HT1080 (cell line): ENCODE measurements at places on chromosomes 5 and 9. TPM values are rescaled to one million over a fixed set of nuclear protein-coding genes. Genes with fewer than 3 reads are reported as not detected.

DNA sequence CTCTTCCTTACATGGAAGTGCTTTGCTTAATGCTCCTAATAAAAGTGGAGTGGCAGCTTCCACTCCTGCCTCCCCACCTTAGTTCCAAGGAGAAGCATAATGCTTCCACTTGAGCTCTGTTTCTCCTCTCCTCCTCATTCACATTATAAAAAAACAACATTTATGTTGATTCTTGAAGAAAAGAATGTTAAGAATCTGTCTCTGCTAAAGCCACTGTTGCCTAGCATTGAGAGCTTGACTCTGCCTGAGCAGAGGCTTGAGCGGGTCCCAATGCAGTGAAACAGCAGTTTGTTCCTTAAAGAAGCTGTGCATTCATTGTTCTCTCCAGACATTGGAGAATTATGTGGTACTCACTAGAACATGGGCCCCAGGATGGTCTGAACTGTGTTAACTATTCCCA lies 101.5 kb upstream of the GHR start:
- no peak for DNase-seq

DNA sequence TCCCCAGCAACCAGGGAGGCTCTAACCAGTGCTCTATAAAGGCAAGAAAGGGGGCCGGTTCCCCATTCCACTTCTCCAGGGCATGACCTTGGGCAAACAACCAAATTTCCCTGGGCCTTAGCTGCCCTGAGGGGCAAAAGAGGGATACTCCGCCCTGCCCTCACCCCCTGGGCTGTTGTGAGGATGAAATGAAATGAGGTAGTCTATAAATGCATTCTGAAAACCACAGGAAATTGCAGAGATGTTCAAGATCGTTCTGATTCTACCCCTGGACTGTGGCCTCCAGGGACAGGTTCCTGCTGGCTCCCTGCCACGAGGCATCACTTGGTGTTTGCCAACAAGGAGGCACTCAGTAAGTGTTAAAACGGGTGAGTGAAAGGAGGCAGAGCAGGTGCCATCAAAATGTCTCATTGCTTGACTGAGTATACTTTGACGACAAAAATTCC lies 5.7 kb downstream of the RAPGEF1 start:
- peak; percentile 58 for DNase-seq

GRCh38 chr9:1042466-1042865 lies 7.7 kb upstream of the DMRT2 start:
- DNase-seq: no peak

GRCh38 chr5:111158105-111158744 lies 66.0 kb upstream of the CAMK4 start:
- peak; percentile 61 for DNase-seq

DNA sequence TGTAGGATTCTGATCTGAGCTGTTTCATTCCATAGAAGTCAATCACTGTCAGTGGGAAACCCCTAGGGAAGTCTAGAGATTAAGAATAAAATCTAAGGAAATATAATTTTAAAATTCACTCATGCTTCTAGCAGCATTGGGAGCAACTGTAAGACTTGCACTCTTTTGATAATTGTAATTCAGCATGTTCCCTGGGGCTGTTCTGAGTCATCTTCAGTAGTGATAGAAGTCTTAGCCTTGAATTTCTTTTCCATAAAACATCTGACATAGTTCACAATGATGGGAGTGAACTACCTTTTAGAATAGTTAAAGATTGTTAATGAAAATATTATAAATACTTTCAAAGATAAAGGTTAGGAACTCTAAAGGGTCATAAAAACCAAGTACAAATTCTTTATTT lies 935.8 kb downstream of the DTWD2 start:
- DNase-seq: no peak

GRCh38 chr5:37994729-37995128 lies 154.9 kb upstream of the GDNF start:
- DNase-seq: no peak

- peak; percentile 16 for DNase-seq
Observed at GRCh38 chr5:133460172-133460758, 152.1 kb downstream of the FSTL4 start.

DNA sequence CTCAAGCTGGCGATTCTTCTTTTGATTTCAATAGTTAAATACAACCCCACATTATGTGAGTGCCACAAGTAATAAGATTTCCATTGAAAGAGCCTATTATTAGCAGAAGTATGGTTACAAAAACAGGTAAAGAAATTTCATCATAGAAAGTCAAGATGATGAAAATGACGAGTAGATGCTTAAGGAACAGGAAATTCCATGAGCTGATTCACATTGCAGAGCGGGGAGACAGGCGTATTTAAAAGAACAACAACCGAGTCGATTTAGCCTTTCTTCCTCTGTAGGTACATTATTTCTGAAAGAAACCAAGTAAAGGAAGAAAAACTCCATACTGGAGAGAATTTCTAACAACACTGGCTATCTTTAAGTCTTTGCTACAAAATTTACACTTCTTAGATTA lies 310.4 kb downstream of the SLF1 start:
- no peak for DNase-seq

DNA sequence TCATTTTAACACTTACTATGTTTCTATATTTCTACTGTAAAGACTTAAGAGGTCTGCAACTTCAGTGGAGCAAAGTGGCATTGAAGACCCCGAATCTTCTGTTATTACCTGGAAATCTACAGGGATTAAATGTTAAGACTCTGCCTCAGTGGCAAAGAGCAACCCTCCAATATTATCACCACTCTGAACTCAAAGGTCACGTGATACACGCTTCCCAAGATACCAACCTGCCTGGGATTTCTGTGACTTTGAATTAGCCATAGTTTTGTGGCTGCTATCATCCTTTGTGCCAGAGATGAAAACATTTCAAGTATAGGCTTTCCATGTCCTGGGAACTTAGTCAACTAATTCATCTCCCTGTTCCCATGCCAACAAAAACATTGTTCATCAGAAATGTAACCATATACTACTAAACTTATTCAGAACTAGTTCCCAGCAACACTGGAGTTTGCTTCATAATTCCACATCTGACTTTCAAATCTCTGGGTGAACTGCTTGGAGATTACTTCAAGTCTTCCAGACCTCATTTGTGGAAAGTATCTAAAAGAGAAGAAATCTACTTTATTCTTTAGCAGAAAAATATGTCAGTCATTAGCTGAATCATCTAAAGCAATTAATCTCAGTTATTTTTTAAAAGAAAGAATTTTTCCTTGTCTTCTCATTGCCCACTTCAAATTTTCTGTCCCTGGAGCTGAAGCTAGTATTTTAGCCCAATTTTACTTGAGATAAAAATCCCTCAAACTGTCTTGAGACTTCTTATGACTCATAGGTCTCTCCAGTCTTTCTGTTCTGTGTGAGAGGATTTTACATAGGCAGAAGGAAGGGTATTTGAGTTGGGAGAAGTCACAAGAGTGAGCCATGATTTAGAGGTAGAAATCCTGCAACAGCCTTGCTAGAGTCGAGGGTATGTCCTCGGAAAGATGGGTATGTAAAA lies 83.0 kb downstream of the ZNF462 start:
- DNase-seq: peak; percentile 75

- peak; percentile 66 for DNase-seq
Observed at GRCh38 chr9:110214090-110214489, 6.1 kb upstream of the C9orf152 start.

- DNase-seq: no peak
Observed at GRCh38 chr9:27462846-27463245, 61.2 kb upstream of the IFNK start.

DNA sequence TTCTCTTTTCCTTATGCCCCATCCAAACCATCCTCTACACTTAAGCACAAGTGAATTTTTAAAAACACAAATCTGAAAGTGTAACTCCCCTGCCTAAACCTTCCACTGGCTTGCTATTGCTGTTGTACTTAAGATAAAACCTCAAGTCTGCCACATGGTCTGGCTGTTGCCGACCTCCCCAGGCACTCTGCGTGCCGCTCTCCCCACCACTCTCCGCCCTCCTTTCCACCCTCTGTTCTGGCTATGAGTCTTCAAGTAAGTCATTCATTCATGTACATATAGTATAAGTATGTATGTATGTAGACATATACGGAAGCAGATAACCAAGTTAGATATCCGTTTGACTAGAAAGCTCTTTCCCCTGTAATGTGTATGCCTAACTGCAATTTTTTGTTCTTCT lies 94.7 kb upstream of the ANKRD55 start:
- no peak for DNase-seq

GRCh38 chr9:120982836-120983235 lies 56.2 kb upstream of the TRAF1 start:
- no peak for DNase-seq

GRCh38 chr9:126956917-126957686 lies 42.5 kb downstream of the RALGPS1 start:
- peak; percentile 72 for DNase-seq

DNA sequence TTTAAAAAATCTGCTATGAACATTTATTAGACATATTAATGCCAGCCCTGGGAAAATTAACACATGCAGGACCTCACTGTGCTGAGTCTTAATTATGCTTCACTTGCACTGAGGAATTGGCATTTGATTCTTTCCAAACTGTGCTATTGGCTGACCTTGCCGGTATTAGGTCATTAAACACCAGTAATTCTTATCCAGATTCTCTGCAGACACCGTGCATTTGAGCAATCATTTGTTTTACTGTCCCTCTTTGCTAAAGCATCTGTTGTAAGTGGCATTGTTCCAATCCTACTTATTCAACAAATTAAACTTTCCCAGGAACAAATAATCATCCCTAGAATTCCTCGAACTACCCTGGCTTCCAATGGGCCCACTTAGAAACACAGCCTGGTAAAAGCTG lies 145.0 kb downstream of the SLC12A2 start:
- no peak for DNase-seq

GRCh38 chr5:126938466-126938865 lies 91.9 kb downstream of the MARCHF3 start:
- DNase-seq: peak; percentile 70

DNA sequence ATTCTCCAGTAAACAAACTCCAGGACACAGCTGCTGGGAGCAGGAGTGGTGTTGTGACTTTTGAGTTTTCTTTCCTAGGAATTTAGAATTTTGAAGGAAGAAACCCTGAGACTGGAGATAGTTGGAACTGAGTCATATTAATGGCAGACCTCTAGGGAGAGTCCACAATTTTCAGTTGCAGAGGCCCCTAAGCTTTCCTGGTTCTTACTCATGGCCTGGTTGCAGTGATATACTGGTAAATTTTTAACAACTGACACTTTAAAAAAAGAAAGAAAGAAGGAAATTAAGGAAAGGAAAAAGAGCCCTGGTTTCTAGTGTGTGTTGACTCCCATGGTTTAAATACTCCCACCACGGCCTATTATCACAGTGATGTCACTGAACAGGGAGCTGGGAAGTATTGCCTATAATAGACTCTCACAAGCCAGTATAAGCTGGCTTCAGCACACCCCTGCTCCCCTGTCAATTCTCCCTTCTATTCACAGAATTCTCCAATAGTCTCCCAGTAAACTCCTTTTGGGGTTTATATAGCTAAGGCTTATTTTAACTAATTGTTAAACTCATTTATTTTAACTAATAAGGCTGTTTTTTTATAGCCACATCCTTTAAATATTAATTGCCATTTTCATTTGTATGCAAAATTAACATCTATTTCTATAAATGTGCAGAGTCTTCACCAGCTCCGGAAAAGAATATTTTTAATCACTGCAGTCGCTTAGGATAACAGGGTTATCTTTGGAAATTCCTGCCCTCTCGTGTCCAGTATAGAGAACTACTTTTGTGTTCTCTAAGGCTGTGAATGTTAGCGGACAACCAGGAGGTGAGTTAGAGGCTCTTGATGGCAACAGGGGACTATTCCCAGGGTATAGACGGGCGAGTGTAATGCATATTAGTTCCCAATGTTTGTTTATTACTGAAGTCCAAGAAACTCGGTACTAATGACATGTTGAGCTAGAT lies 59.7 kb downstream of the GGTA1 start:
- peak; percentile 26 for DNase-seq

DNA sequence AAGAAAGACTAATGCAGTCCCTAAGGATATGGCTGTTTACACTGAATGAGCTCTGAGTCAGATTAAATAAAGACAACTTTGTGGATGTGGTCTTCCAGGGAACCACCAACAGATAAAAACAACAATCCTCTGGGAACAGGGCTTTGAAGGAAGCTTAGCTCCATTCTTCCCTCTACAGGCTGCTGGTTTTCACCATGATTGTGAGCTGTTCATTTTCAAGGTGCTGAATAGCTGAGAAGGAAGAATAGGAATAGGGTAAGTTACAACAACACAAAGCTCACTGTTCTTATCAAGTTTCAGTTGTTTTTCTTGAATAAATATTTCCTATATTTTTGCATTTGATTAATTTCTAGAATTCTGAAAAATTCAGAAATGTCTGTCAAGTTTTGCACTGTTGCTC lies 25.9 kb upstream of the PTAR1 start:
- peak; percentile 58 for DNase-seq

DNA sequence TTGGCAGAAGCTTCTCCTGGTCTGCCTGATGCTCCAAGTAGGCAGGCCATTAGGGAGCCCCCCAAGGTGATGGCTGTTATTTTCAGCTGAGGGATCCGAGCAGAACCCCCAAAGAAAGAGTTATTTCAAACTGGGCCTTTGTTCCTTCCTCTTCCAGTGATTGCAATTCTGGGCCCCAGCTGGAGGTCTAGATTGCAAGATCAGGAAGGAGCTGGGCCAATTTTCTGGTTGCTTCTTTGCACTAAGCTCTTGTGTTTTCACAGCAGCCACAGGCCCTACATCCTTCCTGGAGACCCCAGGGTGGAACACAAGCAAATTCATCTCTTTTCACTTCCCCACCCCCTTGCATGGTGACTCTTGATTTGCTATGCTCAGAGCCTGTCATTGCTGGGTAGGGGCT lies 215.0 kb downstream of the SEMA6A start:
- no peak for DNase-seq

- peak; percentile 25 for DNase-seq
Observed at GRCh38 chr5:15790446-15791018, 290.6 kb downstream of the FBXL7 start.

DNA sequence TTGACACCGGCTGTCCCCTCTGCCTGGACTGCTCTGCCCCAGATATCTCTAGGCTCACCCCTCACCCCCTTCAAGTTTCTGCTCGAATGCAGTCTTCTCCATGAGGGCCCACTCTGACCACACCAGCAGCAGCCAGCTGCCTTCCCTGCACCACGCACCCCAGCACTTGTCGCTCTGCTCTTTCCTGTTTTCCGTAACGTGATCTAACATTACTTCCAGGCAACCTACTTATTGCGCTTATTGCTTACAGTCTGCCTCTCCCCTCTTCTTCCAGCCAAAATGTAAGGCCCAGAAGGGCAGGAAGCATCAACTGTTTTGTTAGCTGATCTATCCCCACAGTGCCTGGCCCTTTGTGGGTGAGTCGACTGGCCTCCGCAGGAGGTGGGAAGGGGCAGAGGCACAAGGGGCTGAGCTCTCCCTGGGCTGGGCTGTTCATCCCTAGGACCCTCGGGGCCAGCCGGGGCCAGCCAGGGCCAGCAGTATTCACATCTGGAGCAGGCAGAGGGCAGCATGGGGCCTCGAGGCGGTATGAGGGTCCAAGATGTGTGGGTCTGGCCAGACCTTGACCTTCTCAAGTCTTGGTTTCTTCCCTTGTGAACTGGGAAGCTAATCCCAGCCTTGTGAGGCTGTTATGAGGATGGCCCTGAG lies 11.6 kb upstream of the DBN1 start:
- no peak for DNase-seq

GRCh38 chr5:144390133-144390532 lies 219.5 kb downstream of the KCTD16 start:
- peak; percentile 3 for DNase-seq

PTGES gene
- 0.10 and 0.18 TPM in 2 replicates for total RNA-seq

BTNL8 gene
- total RNA-seq: 0.18 TPM in 1 of 2 replicates, not detected in the other

FCN2 gene
- total RNA-seq: not detected in 2 replicates

SOWAHA gene
- total RNA-seq: not detected in 2 replicates

CCDC180 gene
- 0.03 and 0.88 TPM in 2 replicates for total RNA-seq

SLC22A4 gene
- total RNA-seq: 2.1 and 3.4 TPM in 2 replicates

WDR31 gene
- total RNA-seq: 0.43 TPM in 1 of 2 replicates, not detected in the other

FAM200C gene
- 5.0 TPM in 2 replicates for total RNA-seq

HDHD3 gene
- total RNA-seq: 8.9 and 9.1 TPM in 2 replicates

TNFSF8 gene
- not detected in 2 replicates for total RNA-seq

AGXT2 gene
- not detected in 2 replicates for total RNA-seq
